ENCODE measurements at places on chromosomes 1 and 21. TPM values are rescaled to one million over a fixed set of nuclear protein-coding genes. Genes with fewer than 3 reads are reported as not detected.

DNA sequence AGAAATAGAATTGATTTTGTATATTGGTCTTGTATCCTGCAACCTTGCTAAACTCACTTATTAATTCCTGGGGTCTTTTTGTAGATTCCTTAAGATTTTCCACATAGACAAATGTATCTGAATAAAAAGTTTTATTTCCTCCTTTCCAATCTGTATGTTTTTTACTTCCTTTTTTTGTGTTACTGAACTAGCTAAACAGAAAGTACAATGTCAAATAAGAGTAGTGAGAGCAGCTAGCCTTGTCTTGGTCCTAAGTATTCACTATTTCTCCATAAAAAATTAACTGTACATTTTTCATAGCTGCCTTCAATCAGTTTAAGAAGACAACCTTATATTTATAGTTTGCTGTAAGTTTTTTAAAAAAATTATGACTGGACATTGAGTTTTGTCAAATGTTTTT, 74.9 kb downstream of the FASLG start:
- DNase-seq = no peak

The DHDDS gene
- total RNA-seq = 41.7 TPM

The NCF2 gene
- 0.07 TPM for total RNA-seq

DNA sequence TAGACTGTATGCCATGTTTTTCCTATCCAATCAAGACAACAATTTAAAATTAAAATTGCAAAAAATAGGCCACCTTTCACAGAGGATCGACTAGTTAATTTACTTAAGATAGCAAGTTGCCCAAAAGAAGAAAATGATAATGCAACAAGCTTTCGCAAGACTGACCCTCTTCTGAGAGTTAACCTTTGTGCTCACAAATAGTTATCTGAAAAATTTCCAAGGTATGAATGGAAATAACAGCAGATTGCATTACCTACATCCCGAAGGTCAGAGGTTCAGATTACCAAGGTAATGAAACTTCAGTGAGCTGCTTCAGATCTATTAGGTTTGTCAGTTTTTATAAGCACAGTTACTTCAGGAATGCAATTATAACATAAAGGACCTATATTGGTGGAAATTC, 298.0 kb downstream of the KCTD3 start:
- no peak for DNase-seq

DNA sequence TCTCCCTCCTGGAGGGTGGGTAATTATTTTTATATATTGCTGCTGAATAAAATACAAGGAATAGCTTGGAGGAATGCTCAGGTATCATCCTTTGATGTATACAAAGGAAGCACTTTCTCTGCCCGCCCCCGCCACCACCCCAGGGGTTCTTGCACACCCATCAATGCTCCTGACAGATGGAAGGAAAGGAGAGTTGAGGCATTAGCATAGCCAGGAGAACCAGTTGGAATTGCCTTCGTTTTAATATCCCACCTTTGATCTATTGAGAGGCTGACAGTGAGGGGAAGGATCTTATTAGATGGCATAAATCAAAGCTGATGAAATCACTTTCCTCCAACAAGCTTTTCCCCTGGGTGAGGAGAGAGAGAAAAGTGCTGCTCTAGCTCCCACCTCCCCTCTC, 71.1 kb downstream of the LGR6 start:
- no peak for DNase-seq

DNA sequence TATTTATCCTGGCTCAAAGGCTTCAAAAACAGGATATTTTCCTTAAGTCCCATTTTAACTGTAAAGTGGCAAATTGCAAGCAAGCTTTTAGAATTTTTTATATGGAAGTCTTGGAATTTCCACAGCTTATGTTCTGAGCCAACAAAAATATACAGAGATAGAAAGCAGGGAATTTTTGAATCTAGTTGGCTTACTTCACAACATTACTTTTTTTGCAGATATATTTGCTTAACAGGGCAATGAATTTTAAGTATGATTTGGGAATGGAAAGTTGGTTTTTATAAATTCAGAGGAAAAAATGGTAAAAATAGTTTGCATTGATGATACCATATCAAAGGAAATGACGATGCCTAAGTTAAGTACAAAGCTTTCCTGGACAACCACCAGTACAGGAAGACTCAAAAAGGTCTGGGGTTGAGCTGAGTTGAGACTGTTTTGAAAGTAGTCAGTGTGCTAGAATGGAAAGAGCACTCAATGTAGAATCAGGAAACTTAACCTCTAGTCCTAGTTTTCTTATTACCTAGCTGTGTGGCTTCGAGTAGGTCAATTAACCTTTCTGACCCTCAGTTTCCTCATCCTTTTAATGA, 11.0 kb upstream of the VCAM1 start:
- DNase-seq = peak; percentile 59

The ATP5IF1 gene
- total RNA-seq = 121 TPM

DNA sequence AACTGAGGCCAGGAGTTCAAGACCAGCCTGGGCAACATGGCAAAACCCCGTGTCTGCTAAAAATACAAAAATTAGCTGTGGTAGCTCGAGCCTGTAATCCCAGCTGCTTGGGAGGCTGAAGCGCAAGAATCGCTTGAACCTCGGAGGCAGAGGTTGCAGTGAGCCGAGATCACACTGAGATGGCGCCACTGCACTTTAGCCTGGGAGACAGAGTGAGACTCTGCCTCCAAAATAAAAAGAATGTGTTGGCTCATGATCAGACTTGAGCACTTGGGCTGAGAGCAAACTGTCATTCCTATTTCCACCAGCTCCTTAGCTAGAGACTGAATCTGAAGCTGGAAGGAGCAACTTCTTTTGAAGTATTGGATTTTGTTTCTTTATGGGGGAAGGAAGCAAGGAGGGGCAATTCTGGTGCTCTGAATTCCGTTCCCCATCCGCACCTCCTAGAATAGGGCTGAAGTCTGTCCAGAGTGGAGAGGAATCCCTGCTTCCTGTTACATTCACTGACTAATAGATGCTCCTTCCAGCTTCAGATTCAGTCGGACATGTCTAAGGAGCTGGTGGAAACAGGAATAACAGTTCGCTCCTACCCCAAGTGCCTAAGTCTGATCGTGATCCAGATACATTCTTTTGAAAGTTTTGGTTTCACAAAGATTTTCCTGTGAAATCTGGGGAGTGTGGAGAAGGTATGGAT, 3.8 kb downstream of the ZNF672 start:
- DNase-seq = no peak

- DNase-seq = no peak
These were observed 839.0 kb downstream of the LRRIQ3 start for GRCh38 chr1:73359001-73359400.

The CFHR1 gene
- total RNA-seq = 0.07 TPM

DNA sequence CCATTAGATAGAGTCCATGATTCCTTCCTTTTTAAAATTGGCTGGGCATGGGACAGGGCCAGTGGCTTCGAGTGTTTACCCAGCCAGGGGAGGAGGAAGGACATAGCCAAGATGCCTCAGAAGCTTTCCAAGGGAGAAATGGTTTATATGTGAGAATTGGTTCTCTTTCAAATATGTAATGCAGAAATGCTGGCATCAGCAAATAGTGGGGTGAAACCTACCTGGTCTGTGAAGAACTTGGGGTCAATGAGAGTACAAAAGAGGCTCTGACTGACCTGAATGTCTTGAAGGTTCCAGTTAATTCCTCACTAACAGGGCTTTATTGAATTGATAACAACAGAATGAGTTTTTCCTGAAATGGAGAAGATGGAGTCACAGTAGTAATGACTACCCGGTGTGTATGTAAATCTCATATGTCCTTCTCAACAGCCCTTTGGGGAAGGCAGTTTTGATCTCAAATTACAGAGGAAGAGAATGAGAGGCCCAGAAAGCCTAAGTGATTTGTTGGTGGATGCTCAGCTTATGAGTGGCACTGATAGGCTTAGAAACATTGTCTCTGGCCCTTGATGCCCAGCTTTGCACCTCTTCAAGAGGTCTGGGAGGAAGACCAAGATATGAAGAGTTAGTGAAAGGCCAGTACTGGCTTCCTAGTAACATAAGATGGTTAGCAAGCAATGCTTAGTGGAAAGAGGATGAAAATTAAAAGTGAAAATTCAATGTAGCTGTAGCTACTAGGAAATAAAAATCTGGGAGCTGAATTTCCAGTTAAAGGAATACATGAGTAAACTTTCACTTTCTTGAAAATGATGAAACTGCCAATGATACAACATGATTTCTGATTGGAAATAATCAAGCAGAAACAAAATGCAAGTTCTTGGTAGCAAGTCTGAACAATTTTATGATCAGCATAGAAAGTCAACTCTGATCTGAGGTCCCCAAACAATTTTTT, 2.7 kb downstream of the ATF3 start:
- DNase-seq = no peak

- DNase-seq = no peak
These were observed 6.7 kb upstream of the PTGER3 start for GRCh38 chr1:71054281-71054731.

DNA sequence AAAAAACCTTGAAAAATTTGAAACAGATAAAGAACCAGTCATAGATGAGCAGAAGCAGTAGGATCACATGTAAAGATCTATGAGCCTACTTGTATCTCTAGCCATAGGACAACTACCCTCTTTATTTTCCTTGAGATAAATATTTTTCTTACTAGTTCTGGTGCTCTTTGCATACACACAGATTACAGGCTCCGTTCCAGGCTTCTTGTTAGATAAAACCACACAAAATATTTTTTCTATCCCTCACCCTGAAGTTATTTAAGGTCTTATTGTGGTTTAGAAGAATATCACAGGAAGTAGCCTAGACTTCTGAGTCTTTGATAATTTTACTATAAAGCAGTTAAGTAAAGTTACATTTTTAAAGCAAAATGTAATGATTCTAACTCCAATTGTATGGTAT, 512.2 kb downstream of the NEGR1 start:
- no peak for DNase-seq

DNA sequence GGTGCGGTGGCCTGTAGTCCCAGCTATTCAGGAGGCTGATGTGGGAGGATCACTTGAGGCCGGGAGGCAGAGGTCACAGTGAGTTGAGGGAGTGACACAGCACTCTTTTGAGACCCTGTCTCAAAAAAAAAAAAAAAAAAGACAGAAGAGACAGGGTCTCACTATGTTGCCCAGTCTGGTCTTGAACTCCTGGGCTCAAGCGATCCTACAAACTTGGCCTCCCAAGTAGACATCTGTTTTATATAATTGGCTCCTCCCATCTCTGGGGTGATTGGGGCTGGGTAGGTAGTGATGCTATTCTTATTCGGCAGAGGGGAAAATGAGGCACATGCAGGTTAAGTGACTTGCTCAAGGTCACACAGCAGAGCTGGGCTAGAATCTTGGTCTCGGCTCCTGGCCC, 23.6 kb upstream of the VPS13D start:
- no peak for DNase-seq

GRCh38 chr1:9289090-9289534, 3.6 kb upstream of the SPSB1 start:
- no peak for DNase-seq

The CYP4B1 gene
- not detected for total RNA-seq

DNA sequence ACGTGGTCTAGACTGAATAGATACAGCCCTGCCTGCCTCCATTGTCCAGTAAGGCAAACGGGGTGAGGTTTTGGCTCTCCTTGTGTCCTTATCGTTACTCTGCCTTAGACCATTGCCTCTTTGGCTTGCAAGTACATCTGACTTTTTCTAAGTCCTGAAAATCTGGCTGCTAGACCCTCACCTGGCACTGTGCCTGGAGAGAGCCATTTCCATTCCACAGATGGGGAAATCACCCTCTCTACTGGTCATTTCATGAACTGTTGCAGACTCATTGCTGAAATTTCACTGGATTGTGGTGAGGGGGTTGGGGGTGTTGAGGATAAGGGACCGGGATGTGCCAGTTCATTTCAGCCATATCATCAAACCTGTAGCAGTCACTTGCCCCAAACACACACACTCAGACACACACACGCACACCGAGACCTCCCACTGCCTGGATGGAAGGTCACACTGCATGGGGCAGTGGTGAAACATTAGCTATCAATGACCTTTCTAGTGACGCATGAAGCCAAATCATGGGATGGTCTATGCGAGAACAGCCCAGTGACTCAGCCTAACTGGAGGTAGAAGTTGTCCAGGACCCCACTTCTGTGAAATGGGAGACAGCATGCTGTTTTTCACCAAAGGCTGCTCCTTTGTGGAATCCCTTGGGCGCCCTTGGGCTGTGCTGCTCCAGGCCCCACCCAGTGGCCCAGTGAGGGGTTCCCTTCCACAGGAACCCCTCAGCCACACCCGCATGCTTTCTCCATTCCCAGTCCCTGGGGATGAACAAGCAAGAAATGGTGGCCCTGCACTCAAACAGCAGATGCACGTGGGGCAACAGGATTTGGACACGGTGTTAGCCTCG, 34.9 kb upstream of the VASH2 start:
- no peak for DNase-seq

- DNase-seq = no peak
These were observed 14.4 kb downstream of the ANP32E start for GRCh38 chr1:150221552-150221951.

- no peak for DNase-seq
These were observed 3.2 kb downstream of the BTF3L4 start for GRCh38 chr1:52059321-52059720.

DNA sequence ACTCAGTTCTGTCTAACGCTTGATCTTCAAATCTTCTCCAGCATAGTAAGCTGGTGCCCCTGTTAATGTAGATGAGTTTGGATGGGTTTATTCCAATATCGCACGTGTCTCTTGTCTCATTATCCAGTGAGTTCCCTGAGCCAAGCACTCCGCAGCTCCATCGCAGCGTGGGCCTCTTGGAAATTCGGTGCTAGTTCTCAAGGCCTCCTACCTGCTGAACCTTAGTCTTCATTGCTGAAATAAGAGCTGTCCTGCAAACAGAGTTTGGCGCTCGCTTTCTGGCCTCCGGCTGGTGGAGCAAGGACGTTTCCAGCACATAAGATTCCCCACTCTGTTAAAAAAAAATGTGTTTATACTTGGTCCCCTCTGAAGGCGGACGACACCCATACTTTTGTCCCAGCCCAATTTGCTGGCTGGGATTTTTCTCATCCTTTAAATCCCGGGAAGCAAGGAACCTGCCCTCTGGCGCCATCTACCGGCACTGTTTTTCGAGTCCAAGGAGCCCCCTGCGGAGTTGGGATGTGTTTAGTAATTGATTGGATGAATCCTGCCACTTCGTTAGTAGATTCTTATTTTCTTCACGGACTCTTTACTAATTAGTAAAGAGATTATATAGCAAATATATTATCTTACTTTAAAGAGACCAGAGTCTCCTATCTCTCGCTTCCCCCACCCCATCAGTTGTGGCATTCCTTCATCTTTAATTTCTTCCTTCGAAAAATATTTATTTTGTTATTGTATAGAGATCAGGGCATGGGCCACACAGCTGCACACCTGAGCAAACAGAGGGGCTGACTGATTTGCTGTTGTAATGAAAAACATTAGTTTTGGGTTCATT, 14.7 kb downstream of the JUN start:
- no peak for DNase-seq

DNA sequence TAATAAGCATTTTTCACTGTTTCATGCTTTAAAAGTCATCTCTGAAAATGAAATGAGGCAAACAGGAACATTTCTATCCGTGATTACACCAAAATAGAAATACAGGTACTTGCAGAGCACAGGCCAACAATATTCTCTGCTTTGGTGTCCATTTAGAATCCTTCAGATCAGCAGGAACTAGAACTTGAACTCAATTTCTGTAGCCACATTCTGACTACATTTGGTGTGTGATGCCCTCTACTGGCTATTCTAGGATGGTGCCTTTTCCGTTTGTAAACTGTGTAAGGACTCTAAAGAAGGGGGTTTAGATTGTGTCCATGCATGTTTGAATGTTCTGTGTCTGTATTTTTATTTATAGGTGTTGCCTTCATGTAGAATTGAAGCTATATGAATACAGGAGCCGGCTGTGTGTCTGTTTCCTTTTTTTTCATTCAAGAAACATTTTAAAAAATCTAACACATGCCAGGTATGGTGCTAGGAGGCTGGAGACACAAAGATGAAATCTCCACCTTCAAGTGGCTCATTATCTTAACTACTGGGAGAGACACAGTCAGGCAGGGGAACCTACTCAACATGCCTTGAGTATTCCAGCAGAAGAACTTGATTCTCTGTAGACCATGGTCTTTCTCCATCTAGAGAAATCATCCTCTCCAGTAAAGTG, 7.6 kb upstream of the ZNF326 start:
- DNase-seq = peak; percentile 47
